GM23338 (cell line): ENCODE measurements at places on chromosomes 1 and 21. TPM values are rescaled to one million over a fixed set of nuclear protein-coding genes. Genes with fewer than 3 reads are reported as not detected.

The TEKT2 gene
- total RNA-seq = 0.62 and 0.94 TPM in 2 replicates

- H3K27me3 ChIP-seq = no peaks in the 10 kb centered on the region
- H3K4me3 ChIP-seq = no peak overlapping the region
- no peaks in the 10 kb centered on the region for H3K36me3 ChIP-seq
- no peak overlapping the region for H3K27ac ChIP-seq
Observed at GRCh38 chr1:181676269-181676668, 193.0 kb downstream of the CACNA1E start.

DNA sequence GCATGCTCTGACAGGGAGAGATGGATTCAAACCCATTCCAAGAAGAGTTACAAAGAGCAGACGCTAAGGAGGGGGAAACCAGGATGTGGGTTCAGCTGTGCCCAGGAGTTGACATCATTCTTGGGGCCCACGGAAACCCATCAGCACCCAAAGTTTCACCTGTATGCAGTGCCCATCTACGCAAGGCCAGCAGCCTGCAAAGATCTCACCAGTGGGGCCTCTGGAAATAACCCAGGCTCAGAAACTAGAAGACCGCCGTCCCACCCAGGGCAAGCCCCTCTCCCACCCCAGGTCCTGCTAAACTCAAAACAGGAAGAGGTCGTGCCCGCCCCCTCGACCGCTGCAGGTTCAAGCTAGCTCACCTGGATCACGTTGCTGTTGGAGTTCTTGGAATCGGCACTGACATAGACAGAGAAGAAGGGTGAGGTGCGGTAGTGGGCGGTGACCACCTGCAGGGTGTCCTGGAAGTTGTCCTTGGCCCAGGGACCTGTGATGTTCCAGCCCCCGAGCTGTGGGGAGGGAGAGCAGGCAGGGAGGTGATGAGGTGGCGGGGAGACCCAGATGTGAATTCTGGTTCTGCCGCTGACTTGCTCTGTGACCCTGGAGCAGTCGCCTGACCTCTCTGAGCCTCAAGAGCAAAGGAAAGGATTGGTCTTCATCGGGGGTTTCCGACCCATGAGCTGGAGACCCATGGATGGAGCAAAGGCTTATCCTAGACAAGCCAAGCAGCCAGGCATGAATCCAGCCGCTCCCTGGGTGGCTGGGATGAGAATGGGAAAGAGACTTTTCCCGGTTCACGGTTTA, 31.7 kb downstream of the ECE1 start:
- H3K27ac ChIP-seq = no peak overlapping the region
- no peak for DNase-seq
- H3K4me3 ChIP-seq = no peak overlapping the region
- peaks cover 13% of the 10 kb centered on the region for H3K4me1 ChIP-seq
- no peaks in the 10 kb centered on the region for H3K27me3 ChIP-seq
- H3K36me3 ChIP-seq = no peaks in the 10 kb centered on the region

- no peak for DNase-seq
- no peaks in the 10 kb centered on the region for H3K27me3 ChIP-seq
- H3K36me3 ChIP-seq = peaks cover 3% of the 10 kb centered on the region; the same call in 1 of the 2 replicates
- H3K4me3 ChIP-seq = no peak overlapping the region
- H3K27ac ChIP-seq = no peak overlapping the region
Observed at GRCh38 chr1:200771625-200772555, 33.2 kb downstream of the CAMSAP2 start.

GRCh38 chr1:109901141-109901523, 9.5 kb upstream of the CSF1 start:
- H3K27ac ChIP-seq = no peak overlapping the region
- no peaks in the 10 kb centered on the region for H3K36me3 ChIP-seq
- no peak for DNase-seq
- no peaks in the 10 kb centered on the region for H3K27me3 ChIP-seq
- no peaks in the 10 kb centered on the region for H3K4me1 ChIP-seq

- no peaks in the 10 kb centered on the region for H3K36me3 ChIP-seq
- no peak overlapping the region for H3K27ac ChIP-seq
Observed at GRCh38 chr1:153795330-153795837, 20.2 kb downstream of the SLC27A3 start.
